ENCODE measurements at places on chromosomes 2 and 18.

GRCh38 chr2:186995092-186995491 lies 146.1 kb upstream of the ZSWIM2 start:
- no peak for DNase-seq

DNA sequence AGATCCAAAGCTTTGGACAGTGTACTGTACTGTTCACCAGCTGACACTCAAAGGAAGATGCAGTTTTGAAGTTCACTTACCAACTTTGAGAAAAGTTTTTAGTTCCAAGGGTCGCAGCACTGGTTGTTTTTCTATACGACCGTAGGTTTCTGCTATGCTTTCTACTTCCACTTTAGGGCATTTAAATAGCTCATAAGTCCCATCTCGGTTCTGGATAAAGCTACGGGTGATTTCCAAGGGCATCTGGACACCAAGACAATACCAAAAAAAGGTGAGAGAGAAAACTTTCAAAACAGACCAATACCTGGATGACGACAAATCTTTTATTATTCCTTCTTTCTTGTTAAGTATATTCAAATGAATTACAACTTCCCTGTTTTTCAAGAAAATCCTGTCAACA lies 30.3 kb downstream of the C2orf42 start:
- no peak for DNase-seq

DNA sequence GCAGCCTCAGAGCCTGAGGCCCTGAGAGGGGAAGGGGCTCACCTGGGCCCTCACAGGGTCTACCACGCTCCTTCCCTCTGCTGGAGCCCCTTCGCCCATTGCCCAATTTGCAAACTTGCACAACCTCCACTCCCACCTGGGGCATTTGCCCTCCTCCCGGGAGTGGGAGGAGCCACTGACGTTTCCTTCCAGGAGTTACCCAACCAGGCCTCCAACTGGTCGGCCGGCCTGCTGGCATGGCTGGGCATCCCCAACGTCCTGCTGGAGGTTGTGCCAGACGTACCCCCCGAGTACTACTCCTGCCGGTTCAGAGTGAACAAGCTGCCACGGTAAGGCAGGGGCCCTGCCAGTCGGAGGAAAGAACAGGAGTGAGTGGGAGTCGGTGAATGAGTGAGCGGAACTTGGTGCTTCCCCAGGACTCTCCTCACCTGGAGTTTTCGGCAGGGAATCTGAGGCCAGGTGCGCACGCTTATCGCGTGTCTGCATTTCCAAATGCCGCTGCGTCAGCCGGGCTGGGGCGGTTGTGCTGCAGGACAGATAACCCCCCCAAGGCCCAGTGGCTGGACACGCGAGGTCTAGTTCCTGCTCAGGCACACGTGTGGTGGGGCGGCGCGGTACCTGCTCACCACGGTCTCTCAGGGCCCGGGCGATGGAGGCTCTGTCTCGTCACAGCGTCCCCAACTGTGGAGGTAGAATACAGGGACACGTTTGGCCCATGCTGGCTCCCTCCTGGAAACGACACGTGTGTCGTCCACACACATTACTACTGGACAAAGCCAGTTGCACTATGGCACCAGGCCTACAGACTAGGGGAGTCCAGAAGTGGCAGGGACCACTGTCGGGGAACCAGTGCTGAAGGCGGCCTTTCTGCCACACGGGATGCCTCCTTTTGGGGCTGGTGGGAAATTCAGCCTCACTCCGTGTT lies 11.7 kb downstream of the ANO7 start:
- DNase-seq, result no peak

- DNase-seq, result no peak
Observed at GRCh38 chr2:119327431-119327830, 39.2 kb downstream of the C2orf76 start.

GRCh38 chr2:142675398-142675797 lies 202.1 kb upstream of the KYNU start:
- DNase-seq, result no peak

- DNase-seq, result no peak
Observed at GRCh38 chr18:77057006-77057395, 75.6 kb downstream of the MBP start.

- no peak for DNase-seq
Observed at GRCh38 chr2:109270505-109271312, 141.7 kb downstream of the SH3RF3 start.

DNA sequence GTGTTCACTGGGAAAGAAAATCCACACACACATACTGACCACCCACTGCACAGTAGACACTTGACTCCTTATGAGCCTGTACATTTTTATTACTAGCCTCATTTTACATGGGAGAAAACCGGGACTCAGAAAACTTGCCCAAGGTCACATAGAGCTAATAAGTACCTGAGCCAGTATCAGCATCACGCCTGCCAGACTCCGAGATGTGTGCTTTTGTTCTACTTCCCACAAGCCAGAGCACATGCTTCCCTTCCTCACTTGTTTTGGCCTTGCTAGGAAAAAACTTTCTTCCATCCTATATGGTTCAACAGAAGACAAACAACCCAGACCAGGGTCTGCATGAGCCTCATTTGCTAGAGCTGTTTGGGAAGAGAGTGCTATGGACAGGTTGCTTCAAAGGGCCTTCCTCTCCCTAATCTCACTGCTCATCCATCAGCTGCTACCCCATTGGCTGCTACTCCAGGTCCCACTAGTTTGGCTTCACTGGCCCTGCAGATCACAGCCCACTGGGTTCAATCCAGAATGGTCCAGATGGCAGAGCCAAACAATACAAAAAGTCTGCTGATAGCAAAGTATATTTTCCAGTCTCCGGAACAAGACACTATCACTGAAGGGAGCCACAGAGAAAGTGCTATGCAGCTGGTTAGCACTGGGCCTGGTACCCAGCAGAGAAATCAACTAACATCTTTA lies 63.9 kb downstream of the STK39 start:
- no peak for DNase-seq

- no peak for DNase-seq
Observed at GRCh38 chr2:75605770-75606529, 40.6 kb upstream of the MRPL19 start.

DNA sequence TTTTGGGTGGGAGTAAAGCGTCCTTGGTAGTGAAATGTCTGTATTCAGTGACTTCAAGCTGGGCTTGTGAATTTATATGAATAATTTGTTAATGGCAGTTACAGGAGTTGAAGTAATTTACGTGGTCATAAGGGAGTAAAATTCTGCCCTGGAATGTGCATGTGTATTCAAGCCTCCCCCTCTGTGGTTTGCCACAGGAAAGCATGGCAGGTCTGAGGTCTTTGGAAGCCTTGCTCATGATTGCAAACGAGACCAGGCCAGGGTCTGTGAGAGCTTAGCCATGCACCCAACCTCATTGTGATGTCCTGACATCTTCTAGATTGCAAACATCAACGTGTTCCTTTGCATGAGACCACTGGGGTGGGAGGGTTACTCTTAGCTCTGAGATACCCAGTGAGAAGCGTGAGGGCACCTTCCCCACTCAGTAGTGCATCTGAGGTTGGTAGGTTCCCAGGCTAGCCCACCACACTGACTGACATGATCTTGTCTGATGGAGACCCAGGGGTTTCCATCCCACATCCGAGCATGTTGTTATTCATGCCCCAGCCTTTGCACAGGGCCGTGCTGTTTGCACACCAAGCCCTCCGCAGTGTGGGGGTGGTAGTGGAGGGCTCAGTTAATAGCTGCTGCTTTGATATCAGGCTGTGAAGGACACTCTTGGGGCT lies 216.5 kb downstream of the KLHL29 start:
- DNase-seq, result no peak

DNA sequence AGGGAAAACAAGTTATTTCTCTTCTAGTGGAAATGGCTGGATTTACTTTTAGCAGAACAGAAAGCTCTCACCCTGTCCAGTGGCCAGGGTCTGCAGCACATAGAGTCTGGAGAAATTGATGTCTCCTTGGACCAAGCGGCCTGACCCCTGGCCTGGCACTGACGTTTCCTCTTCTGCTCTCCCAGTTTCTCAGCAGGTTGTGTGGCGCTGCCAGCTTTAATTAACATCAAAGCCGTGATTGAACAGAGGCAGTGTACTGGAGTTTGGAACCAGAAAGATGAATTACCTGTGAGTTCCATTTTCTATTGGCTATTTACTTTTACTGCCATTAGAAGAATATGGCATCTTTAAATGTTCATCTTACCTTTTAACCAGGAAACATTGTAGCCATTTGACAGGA lies 20.9 kb downstream of the CD8A start:
- DNase-seq, result no peak

DNA sequence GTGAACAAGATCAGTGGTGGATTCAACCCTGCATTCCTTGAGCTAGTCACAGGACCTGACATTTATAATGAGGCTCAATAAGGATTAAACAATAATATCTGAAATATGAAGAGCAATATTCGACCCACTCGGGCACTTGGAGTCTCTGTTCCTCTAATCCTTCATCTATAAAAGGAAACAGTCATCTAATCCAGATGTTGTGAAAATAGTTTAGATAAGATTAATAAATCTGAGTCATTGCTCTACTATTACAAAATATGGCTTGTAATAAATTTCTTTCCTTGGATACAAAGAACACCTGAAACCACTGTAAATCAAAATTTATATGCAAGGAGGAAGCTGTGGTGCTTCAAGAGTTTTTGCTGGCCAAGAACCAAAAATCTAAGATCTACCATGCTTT lies 846.9 kb upstream of the ACVR2A start:
- DNase-seq, result no peak

DNA sequence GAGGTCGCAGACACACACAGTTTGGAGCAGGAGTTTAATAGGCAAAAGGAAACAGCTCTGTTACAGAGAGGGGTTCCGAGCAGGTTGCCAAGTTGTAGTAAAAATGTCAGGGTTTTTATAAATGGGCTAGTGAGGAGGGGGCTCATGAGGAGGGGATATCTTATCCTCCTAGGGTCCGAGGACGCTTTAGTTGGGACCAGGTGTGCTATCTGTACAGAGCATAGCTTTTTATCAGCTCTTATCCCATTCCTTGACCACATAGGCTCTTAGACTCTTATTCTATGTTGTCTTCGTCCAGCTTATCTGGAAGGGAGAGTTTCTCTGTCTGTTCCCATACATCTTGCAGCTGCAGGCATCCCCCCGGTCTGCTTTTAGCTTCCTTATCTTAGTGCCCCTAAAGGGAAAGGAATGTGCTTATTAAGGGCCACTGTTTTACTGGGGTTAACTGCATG lies 44.7 kb downstream of the PDK1 start:
- no peak for DNase-seq

DNA sequence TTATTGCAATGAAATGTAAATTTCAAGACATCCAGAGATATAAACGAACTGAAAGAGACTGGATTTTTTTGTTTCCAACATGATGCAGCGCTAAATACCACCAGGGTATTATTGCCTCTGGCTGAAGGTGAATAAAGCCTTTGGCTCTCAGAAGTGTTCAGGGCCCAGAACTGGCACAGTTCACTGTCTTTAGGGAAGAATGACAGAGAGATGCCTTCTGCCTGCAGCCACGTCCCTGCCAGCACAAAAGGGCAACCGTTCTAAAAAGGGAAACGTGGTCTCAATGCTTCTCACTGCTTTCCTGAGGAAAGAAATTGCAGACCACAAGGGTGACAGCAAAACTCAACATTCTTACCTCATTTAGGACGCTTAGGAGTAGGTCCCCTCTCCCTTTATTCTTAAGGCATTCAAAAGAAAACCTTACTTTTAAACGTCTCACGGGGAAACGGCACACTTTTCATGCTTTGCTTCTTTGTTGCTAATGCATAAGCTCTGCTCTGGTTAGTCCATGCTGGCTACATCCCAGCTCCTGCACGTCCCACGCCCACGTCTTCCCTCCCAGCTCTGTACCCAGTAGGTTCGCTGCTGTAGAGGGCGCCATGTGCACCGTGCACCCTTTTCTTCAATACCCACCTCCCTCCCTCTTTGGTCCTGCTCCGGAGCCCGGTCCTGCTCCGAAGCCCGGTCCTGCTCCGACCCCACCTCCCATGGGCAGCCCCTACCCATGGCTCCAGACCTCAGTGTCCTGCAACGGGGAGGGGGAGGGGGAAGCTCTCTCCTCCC lies 171.0 kb downstream of the HRH4 start:
- DNase-seq, result no peak

DNA sequence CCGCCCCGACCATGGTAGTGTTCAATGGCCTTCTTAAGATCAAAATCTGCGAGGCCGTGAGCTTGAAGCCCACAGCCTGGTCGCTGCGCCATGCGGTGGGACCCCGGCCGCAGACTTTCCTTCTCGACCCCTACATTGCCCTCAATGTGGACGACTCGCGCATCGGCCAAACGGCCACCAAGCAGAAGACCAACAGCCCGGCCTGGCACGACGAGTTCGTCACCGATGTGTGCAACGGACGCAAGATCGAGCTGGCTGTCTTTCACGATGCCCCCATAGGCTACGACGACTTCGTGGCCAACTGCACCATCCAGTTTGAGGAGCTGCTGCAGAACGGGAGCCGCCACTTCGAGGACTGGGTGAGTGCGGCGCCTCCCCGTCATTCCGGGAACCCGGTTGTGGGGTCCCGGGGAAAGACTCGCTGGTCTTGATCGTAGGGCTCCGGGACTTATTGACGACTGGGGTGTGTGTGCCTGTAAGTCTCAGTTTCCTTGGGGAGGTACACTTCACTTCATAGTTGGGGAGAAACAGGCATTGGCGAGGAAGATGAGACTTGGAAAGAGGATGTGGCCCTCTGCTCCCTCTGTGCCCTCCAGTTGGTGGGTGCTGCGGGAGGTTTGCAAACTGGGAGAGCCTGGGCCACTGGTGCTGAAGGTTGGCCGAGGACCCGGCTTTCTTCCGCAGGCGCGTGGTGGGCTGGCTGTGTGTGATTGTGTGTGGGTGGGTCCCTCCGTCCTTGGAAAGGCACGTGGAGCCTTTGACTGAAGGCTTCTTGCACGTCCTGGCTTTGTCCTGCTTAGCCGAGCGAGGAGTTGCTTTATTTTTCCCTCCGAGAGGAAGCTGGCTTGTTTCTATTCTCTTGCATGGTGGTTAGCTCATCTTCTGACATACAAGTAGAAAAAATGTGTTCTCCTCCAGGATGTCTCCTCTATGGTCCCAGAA lies 886 bp downstream of the PRKCE start:
- no peak for DNase-seq

GRCh38 chr18:13585379-13586153 lies 140.8 kb downstream of the FAM210A start:
- DNase-seq, result no peak
